ENCODE measurements at places on chromosomes 7 and 10.

- DNase-seq = no peak
Measured at GRCh38 chr10:22344781-22345300, 455 bp upstream of the SPAG6 start.

GRCh38 chr10:131638880-131639278, 261.9 kb upstream of the PPP2R2D start:
- no peak for DNase-seq

- DNase-seq = no peak
Measured at GRCh38 chr10:70515035-70515667, 36.6 kb downstream of the PALD1 start.

GRCh38 chr10:93742633-93743349, 14.9 kb upstream of the LGI1 start:
- DNase-seq = no peak

DNA sequence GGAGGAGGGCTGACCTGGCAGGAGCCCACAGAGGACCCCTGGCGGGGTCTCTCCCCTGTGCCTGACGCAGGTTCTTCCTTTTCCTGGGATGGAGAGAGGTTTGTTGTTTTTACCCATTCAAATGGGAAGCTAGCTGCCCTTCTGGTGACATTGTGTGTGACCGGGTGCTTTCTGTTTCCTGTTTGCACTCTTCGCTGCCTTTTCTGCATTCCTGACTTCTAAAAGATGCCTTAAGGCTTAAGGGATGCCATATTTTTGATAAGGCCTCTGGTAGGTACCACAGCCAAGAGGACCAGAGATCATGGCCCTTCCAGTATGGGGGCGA, 20.3 kb downstream of the ZNF783 start:
- no peak for DNase-seq

DNA sequence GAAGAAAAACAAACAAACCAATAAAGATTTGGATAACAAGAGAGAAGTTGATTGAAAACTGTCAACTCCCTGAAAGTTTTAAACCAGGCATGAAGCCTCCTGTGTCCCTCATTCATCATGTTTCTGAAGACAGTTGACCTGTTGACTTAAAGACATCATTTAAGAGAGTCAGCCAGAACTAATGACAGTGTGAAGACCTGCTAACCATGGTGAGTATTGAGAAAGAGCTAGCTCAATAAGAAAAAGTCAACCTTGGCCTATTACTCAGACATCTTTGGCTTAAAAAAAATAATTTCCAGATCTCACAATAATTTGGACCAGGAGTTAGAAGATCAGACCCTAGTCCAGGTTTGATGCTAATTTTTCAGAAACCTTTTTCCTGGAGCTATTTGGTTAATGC, 45.3 kb upstream of the ANKRD1 start:
- no peak for DNase-seq

GRCh38 chr7:8481752-8482446, 48.5 kb downstream of the NXPH1 start:
- no peak for DNase-seq

- DNase-seq = no peak
Measured at GRCh38 chr7:13982940-13983677, 6.4 kb downstream of the ETV1 start.

DNA sequence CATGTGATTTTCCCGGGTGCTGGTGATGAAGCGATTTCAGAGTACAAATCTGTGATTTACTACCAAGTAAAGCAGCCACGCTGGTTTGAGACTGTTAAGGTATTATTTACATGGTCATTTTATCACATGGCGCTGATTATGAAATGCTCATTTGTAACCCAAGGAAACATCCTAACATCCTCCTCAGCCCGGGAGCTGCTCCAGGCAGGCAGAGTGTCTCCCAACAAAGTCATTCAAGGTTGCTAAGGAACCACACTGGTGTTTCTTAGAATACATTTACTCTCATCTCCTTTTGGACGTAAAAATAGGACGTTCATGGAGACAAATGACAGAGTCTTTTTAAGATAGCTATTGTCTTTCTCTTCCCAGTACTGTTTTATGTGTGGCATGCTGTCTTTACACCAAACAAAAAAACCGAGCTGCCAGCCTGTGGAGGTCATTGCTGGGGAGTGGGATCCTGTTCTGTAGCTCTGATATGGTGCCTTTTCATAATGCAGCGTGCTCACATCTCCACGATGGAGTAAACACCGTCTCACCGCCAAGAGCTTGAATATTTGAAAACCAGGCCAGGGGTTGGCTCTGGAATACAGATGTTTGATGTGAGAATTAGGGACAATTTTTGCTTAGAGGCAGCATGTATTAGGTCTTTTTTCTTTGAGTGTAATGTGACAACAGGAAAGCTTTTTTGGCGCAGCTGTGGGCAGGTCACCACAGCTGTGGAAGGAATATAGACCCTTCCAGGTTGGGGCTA, 119.6 kb downstream of the DOCK1 start:
- DNase-seq = no peak

GRCh38 chr7:158541346-158542010, 46.1 kb downstream of the PTPRN2 start:
- DNase-seq = no peak

DNA sequence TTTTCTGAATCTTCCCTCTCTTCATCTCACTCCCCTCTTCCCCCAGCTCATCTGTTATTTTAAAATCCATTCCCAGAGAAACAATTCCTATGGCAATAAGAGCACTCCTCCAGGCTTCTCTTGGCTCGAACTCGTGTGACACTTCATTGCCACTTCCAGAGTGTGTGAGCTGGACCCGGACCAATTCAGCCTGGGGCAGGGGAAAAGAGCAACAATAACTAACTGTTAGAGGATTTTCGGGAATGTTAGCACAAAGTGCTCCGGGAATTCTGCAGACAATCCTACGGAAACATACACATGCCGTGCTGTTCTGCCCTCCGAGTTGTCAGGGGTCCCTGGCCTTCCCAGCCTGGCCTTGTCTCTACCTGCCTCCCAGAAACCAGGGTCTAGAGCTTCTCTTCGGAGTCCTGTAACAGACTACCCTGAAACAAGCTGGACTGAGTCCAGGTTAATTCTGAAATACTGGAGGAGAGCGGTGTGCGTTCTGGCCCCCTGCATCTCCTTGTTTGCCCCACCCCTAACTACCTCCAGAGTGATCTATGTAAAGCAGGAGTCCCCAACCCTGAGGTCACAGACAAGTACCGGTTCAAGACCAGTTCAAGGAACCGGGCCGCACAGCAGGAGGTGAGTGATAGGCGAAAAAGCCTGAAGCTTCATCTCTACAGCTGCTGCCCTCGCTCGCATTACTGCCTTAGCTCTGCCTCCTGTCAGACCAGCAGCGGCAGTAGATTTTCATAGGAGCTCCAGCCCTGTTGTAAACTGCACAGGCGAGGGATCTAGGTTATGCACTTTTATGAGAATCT, 11.3 kb downstream of the COL26A1 start:
- DNase-seq = peak; percentile 9

- no peak for DNase-seq
Measured at GRCh38 chr7:107659666-107660065, 962 bp upstream of the SLC26A4 start.

DNA sequence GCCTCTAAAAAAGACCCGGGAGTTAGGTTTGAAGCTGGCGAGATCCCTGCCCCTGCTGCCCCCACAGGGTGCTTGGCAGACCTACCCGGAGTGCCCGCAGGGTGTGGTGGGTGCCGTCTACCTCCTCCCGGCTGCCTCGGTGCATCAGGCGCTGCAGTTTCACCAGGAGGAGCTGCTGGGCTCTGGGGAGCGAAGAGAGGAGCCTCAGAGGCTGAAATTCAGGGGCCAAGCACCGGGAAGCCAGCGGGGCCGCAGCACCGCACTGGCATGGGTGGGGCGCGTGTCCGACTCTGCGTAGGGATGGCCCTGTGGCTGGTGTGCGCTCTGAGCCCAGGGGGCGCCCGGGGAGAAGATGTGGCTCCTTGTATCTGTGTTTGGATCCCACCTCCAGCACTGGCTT, 74.3 kb upstream of the GNA12 start:
- no peak for DNase-seq

DNA sequence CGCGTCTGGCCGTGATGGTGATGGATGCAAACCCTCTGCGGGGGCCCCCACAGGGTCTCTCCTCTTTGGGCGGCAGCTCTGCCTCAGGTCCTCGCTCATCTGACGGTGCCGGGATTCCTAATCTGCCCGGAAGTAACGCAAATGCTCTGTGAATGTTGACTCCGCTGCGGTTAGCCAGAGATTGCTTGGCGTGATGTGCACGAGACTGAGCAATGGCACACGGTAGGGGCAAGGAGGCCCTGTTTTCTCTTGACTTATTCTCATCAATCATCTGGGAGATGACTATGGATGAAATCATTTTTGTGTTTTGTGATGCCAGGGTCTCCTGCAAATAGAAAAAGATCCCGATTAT, 116.5 kb upstream of the ADAM12 start:
- DNase-seq = no peak

GRCh38 chr10:114174695-114175188, 739 bp upstream of the CCDC186 start:
- DNase-seq = no peak

- DNase-seq = no peak
Measured at GRCh38 chr7:66687186-66687585, 53.3 kb upstream of the RABGEF1 start.

- DNase-seq = no peak
Measured at GRCh38 chr7:3558400-3558799, 257.3 kb downstream of the SDK1 start.

- no peak for DNase-seq
Measured at GRCh38 chr10:113997428-113997827, 46.2 kb upstream of the ADRB1 start.

- DNase-seq = peak; percentile 25
Measured at GRCh38 chr7:18320971-18321567, 174.5 kb upstream of the HDAC9 start.

All from NCI-H2029 treated with DMSO at 0.1 percent for 48 hours (cell line).